Stimulated activated CD4-positive, alpha-beta T cell treated with anti-CD3 and anti-CD28 coated beads, Interleukin-4, amount 100 ng/mL, for 4 hours (primary cell): ENCODE measurements at places on chromosomes 3 and 15.

GRCh38 chr3:195699388-195699771 is 21.4 kb upstream of the MUC20 start:
- no peak for DNase-seq

GRCh38 chr3:173789530-173790162 is 392.1 kb downstream of the NLGN1 start:
- no peak for DNase-seq

GRCh38 chr15:73781038-73781925 is 28.1 kb upstream of the INSYN1 start:
- no peak for DNase-seq

DNA sequence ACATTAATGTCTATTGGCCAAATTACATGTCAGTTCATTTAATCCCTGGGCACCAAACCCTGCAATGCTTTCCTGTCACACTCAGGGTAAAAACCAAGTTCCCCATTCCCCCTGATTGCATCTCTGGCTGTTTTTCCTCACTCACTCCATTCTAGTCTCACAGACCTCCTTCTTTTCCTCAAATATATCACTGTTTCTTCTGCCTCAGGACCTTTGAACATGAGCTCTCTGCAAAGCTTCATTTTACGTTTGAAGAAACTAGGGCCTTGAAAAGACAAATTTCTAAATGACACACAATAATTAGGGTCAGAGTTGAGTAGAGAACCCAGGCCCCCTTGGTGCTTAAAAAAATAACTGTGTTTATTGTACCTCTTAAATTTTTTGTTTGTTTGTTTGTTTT is 230.6 kb downstream of the THRB start:
- DNase-seq, result no peak

- no peak for DNase-seq
Measured at GRCh38 chr3:23804441-23805209, 1.1 kb upstream of the UBE2E1 start.
